Testis (tissue), 5 donors: ENCODE measurements at places on chromosomes 16 and 17.

- DNase-seq = peak; percentile 31
Measured at GRCh38 chr17:62628831-62629555, 1.5 kb downstream of the MRC2 start.

- DNase-seq = no peak
Measured at GRCh38 chr17:57663326-57664070, 81.6 kb downstream of the CCDC182 start.

DNA sequence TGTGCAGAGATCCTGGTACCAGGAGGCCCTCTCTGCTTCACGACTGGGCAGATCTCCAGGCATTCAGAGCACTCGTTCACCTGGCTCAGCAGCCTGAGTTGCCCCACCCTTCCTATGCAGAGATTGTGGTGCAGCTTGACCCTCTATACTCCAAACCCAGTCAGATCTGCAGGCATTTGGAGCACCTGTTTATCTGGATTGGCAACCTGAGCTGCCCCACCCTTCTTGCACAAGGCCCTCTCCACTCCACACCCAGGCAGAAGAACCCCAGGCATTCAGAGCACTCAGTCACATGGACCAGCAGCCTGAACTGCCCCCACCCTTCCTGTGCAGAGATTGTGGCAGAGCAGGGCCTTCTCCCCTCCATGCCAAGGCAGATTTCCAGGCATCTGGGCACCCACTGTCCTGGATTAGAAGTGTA is 88.4 kb upstream of the CDH5 start:
- no peak for DNase-seq

DNA sequence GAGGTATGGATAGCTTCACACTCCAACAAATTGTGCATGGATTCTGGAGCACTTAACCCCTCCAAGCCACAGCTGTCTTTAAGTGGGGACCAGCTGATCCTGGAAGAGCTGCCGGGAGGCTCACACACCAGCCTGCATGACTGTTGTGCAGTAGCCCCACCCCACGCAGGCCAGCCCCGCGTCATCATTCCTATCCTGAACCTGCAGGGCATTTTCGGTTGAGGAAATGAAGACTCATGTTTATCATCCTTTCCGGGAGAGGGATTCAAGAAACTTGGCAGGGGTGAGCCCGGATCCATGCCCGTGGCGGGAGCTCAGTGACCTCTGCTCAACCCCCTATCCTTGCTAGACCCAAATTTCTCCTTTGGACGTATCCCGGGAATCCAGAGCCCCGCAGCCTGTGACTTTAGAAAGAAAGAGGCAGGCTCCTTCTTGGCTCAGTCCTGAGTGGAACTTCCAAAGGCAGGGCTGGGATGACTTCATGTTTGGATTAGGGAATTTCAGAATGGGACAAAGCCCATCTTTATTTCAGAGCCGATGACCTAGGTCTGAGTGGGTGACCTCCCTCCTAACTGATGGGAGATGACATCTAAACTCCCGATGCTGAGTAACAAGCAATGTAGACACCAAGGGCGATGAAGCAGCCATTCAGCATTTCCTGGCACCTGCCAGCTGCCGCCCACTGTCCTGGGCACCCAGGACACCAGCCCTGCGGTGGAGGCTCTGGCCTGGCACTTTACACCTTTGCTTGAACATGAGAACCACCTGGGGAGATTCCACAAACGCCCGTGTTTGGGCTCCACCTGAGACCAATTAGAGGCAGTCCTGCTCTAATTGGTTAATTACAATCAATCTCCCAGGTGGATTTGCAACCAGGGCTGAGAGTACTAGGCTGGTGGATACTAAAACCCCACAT is 43.3 kb upstream of the CMIP start:
- no peak for DNase-seq

DNA sequence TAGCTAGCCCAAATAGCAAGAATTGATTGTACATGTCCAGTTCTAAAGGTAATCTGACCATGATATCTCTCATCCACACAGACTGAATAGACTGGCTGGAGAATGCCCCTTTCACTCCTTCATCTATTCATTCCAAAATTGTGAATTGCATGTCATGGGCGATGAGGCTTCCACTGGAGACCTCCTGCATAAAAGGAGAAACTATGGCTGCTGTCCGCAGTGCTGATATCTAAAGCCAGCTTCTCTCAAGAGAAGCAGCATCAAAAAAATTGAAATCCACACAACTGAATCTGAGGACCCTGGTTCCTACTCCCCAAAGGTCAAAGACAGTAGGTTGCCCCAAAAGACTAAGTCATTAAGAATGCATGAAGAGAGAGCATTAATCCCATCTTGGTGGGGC is 7.9 kb upstream of the SCNN1G start:
- DNase-seq = no peak

GRCh38 chr17:59389066-59389465 is 57.6 kb downstream of the YPEL2 start:
- DNase-seq = no peak

DNA sequence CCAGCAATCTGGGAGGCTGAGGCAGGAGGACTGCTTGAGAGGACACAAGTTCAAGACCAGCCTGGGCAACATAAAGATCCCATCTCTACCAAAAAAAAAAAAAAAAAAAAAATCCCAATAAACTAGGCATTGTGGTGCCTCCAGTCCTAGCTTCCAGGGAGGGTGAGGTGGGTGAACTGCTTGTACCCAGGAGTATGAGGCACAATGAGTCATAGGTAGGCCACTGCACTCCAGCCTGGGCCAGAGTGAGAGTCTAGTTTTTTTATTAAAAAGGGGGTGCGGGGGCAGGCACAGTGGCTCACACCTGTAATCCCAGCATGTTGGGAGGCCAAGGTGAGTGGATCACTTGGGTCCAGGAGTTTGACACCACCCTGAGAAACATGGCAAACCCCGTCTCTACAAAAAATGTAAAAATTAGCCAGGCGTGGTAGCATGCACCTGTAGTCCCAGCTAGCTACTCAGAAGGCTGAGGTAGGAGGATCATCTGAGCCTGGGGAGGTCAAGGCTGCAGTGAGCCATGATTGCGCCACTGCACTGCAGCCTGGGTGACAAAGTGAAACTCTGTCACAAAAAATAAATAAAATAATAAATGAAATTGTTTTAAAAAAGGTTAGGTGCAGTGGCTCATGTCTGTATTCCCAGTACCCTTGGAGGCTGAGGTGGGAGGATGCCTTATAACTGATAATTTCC is 7.8 kb upstream of the CHST6 start:
- DNase-seq = no peak

GRCh38 chr17:19492141-19492540 is 41.5 kb upstream of the SLC47A1 start:
- DNase-seq = no peak

GRCh38 chr17:83161298-83162034 is 82.1 kb downstream of the METRNL start:
- peak; percentile 15 for DNase-seq

DNA sequence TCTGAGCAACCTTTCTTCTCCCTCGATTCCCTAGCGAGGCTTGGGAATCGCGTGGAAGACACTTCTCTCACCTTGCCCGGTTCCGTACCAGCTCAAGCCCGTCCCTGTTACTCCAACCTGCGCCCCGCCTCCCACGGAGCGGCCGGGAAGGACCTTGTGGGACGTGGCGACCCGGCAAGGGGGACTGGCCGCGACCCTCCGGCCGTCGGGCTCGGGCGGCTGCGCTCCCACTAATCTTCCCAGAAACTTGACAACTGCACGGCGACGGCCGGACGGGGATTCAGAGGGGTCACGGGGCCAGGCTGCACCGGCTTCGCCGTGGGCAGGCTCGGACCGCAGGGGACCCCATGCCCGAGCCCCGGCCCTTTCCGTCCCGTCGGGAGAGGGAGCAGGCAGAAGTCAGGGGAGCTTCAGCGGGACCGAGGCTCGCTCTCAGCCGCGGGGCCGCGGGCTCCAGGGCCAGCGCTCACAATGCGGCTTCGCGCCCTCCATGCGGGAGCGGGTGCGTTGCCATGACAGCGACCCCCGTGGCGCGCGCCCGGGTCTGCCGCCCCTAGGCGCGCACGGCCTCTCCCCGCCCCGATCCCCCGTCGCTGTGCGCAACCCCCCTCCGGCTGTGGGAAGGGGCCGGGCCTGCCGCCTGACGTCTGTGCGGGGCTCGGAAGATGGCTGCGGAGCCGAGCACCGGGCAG is at the start of gene SGSM2:
Gene SGSM2 (plus strand): TSS at position 650 of the 692 bp plus-strand sequence. CDS start 188 bp downstream, outside the sequence.
- DNase-seq = peak; percentile 55

GRCh38 chr17:67569873-67570272 is 147.9 kb upstream of the NOL11 start:
- no peak for DNase-seq

GRCh38 chr17:30600830-30601494 is 123.8 kb downstream of the GOSR1 start:
- peak; percentile 21 for DNase-seq

- DNase-seq = no peak
Measured at GRCh38 chr17:8283356-8283755, 5.1 kb upstream of the RANGRF start.

GRCh38 chr17:20925091-20925490 is 117.7 kb downstream of the USP22 start:
- no peak for DNase-seq

GRCh38 chr16:86455116-86455515 is 55.2 kb upstream of the FOXF1 start:
- DNase-seq = no peak

- no peak for DNase-seq
Measured at GRCh38 chr16:9128346-9129342, 37.2 kb downstream of the HAPSTR1 start.
